ENCODE measurements at places on chromosomes 13 and 19.

DNA sequence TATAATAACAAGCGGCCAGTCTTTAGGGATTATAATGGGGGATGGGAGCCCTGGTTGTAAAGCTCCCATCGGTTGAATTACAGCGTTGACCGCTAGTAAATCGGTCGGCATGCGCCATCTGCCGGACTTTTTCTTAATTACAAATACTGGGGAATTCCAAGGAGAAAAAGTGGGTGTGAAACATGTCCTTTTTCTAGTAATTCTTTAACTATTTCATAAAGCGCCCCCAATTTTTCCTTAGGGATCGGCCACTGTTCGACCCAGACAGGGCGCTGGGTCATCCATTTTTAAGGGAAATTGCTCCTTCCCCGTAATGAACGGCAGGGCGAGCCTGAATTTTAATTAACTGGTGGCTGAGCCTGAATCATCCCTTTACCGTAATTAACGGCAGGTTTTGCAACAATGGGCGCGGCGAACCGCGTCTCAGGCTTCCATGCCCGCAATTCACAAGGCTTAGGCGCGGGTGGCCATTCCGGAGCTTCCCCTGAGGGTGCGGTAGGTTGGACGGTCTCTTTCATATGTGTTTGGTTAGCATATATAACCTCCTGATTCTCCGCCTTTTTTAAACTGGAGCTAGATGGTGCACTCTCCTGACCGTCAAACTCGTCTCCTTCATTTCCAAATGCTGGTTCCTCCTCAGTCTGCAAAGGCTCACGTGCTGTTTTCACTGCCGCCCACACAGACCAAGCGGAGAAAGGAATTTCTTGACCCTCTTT lies 30.2 kb upstream of the EVI5L start:
- DNase-seq = peak; percentile 48

- no peak for DNase-seq
These were observed 71.6 kb downstream of the KL start for GRCh38 chr13:33087790-33088189.

DNA sequence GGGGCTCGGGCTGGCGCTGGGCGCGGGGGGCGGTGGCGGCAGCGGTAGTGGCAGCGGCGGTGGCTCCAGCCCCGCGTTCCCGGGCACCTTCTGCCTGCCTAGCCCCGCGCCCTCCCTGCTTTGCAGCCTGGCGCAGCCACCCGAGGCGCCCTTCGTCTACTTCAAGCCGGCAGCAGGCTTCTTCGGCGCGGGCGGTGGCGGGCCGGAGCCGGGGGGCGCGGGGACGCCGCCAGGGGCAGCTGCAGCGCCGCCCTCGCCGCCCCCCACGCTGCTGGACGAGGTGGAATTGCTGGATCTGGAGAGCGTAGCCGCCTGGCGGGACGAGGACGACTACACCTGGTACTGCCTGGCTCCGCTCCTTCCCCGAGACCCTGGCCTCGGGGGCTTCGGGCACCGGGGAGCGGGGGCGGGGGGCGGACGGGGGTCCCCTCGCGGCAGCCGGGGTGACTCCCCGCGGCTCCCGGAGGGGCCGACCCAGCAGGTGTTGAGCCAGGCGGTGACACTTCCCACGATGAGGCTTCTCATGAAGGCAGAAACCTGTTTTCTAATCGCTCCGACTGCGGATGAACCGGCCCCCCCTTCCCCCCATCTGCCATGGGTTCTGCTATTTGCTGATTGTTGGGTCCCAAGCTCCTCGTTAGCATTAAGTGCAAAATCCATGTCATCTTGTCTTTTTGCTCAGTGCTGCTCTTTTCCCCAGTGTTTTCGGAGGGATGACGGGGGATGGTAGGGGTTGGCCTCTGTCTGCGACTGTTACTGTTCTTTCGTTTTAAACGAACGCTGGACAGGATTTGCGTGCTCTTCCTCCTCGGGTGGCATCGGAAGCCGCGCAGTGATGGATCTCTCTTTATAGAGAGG lies 943 bp downstream of the SLAIN1 start:
- peak; percentile 33 for DNase-seq

DNA sequence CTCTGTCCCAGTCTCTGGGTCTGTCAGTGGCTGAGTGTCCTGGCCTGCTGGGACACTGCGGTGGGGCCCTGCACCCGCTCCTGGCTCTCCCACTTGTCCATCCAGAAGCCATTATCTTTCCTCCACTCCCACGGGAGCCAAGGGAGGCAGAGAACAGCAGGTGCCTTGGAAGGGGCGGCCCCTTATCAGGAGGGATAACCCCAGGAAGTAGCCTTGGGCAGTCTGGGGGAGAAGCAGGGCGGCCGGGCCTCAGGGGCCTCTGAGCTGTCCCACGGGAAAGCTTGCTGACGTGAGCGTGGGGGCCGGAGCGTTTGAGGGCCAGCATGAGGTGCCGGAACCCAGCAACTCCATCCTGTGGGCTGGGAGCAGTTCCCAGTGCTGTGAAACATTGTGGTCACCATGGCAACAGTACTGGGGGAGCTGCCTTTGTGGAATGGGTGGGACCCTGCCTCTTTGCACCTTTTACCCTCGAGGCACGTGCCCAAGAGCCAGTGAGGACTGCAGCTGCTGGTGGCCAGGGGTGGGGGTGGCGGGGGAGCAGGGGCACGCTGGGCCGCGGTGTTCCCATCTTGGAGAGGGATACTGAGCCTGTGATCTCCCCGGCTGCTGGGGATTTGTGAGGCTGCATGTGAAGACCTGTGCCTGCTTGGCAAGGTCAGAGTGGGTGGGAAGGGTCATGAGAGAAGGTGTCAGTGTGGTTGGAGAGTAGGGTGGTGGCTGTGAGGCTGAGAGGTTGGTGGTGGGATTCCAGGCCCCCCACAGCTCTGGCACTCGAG lies 20.9 kb downstream of the KLHL26 start:
- DNase-seq = no peak

GRCh38 chr13:74024314-74024713 lies 109.9 kb downstream of the KLF12 start:
- no peak for DNase-seq

DNA sequence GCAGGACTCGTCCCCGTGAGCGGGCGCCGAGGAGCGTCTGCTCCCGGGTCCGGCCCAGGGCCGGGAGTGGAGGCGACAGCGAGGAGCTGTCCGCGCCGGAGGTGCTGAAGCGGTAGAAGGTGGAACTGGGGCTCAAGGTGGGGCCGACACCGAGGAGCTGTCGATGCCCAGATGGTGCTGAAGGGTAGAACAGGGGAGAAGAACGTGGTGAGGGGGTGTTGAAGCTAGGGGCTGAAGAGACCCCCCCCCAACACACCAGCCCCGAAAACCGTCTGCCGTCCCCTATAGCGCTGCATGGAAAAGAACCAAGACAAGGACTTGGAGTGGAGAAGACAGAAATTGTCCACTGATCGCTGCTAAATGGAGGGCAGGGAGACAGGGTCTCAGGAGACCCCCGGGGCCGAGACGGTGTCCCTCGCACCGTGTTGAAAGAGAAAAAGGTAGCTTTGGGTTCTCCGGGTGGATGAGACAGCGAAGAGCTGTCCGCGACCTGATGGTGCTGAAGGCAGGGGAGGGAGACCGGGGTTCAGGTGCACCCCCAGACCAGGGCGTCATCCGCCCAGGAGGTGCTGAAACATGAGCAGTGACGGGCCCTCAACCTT lies 7.1 kb upstream of the PDE4C start:
- peak; percentile 40 for DNase-seq

DNA sequence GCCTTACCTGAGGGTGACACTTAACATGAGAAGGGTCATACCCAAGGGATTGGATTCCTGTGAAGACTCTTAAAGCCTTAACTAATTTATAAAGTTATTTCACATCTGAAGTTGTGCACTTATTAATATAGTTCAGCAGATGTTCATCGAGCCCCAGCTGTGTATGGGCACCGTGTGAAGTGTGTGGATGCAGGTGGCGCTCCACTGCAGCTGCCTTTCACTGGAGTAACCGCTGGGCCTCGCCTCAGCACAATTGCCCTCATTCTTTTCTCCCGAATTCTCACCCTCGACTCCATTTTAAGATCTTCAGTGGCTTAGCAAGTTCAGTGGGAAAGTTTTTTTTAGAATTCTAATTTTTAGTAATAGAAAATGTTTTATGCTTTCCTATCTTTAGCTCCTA lies 66.2 kb downstream of the DPY19L3 start:
- DNase-seq = no peak

- no peak for DNase-seq
These were observed 1459.5 kb upstream of the PCDH20 start for GRCh38 chr13:62875118-62875640.

GRCh38 chr13:31859571-31859970 lies 120.2 kb downstream of the RXFP2 start:
- DNase-seq = no peak

DNA sequence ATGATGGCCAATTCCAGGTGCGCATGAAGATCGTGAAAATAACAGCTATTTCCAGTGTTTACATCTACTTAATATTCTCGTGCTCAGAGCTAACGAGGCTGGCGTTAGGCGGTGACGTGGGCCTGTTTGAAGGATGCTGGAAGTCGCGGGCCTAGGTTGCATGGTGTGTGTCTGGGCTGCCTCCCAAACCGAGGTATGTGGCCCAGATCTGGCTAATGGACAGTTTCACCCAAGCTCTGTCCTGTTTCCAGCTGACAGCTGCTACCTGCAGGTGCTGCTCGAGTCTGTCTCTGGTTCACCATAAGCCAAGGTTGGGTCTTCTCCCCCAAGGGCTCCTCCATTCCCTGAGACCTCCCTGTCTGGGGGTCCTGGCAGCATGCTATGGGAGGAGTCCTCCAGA lies 40.5 kb upstream of the KCTD15 start:
- DNase-seq = no peak

DNA sequence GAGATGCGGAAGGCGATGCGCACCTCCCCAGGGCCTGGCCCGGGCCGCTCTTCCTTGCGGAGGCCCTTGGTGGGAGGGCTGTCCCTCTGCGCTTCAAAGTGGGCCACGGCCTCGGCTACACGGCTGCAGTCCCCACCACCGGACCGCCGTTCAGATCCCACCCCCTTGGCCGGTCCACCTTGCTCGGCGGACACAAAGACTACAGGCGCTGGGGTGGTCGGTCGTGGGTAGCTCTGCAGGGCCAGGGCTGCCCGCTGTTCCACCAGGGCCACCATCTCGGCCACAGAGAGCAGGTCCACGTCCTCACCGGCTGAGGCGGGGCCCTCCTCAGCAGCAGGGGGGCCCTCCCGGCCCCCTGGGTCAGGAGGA lies 18.0 kb downstream of the FBXO46 start:
- DNase-seq = no peak
